NCI-H146 (cell line): ENCODE measurements at places on chromosomes 7 and 10.

GRCh38 chr10:119090968-119091367 is 10.4 kb upstream of the EIF3A start:
- no peak for DNase-seq

- no peak for DNase-seq
Observed at GRCh38 chr7:21999896-22000295, 54.2 kb upstream of the CDCA7L start.

- no peak for DNase-seq
Observed at GRCh38 chr7:17915796-17916195, 24.5 kb downstream of the SNX13 start.

DNA sequence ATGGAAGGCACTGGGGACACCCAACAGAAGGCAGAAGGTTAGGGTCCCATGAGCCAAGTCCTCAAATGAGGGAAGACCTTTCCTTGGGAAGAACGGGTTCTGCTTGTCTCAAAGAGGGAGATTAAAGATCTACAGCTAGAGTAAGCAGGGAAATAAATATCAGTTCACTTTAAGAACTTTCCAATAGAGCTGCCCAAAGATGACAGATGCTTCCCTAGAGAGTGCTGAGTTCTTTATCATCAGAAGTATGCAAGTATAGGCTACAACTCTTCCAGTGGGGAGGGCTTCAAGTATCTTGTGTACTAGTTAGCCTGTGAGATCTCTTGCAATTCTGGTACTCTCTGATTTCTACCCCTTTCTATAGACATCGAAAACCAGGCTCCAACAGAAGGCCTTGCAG is 39.4 kb downstream of the EMX2 start:
- no peak for DNase-seq

GRCh38 chr10:80166581-80167470 is 34.3 kb downstream of the PLAC9 start:
- DNase-seq: no peak
